ENCODE measurements at places on chromosomes 1 and 21.
A peak's percentile ranks its signal among the peaks of the same experiment; 100 is the strongest.

DNA sequence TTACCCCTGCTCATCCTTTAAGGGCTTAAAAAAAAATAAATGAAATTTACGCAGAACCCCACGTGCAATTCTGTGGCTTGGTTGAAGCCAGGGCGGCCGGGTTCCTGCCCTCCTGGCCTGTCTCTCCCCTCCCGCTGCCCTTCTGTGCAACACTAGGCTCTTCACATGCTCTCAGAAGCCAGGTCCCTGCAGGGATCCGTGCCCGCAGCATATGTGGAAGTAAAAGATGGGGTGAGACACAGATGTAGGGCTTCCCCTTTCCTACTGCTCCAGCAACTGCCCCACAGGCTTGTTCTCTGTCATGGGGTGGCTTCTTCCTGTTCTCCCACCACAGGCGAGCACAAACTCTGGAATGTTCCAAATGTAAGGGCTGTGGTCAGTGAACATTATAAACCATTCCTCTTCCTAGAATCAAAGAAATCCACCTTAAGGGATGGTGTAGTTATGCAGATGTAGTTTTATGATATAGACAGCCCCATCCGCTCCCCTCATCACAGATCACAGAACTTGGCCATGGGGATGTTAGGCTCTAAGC lies 535.4 kb downstream of the KIF26B start:
- no peak for DNase-seq

GRCh38 chr1:110638058-110638457 lies 31.9 kb upstream of the KCNA2 start:
- no peak for DNase-seq

DNA sequence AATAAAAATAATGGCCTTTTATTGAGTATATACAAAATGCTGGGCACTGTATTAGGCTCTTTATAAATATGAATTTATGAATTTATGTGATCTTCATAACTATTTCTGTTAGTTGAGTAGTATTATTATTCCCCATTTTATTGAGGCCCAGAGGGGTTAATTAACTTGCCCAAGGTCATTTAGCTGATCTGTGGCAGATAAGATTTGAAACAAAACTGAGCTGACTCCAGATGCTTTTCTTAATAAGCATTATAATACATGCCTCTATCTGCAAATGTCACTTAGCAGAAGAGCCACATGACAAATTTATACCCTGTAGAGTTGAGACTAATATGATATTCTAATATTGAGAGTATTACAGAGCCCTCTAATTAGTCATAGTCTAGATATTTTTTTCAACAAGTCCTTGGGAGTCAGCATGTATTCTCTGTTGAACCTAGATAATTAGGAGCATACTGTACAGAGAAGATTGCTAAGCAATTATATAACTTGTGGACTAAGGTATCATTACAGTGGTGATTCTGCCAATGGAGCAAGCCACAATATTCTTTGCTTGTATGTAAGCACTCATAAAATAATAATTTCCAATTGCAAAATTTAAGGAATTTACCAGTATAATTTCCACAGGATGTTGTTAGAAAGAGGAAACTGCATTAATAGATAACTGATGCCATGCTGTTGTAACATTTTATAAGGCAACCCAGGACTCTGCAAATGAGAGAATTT lies 112.0 kb downstream of the LRRC40 start:
- no peak for DNase-seq

DNA sequence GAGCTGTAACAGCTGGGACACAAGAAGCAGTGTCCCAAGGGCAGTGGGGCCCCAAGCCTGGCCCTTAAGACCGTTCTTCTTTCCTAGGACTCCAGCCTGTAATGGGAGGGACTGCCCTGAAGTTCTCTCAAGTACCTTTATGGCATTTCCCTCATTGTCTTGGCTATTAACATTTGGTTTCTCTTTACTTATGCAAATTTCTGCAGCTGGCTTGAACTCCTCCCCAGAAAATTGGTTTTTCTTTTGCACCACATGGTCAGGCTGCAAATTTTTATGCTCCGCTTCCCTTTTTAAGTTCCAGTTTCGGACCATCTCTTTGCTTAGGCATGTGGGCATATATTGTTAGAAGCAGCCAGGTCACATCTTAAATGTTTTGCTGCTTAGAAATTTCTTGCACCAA lies 3.1 kb upstream of the MROH9 start:
- DNase-seq = no peak

- no peak for DNase-seq
Observed at GRCh38 chr21:37815893-37816292, 100.4 kb downstream of the KCNJ6 start.

DNA sequence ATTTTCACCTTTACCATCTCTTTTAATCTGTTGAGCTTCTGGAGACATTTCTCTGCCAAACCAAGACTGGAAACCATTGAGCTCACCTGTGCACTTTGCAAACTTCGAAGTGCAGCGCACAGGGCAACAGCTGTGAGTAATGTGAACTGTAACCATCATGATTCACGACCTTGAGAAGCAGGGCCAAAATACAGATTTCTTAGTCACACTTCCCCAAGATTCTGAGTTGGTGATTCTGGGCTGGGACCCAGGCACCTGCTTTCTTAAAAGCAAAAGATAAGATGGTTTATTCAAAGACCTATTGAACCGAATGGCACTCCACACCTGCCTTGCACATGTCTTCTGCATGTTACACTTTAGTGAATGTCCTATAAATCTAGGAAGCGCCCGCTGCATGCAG lies 10.2 kb downstream of the AGTRAP start:
- DNase-seq = no peak

- peak; percentile 60 for DNase-seq
Observed at GRCh38 chr1:226657895-226658545, 81.1 kb downstream of the ITPKB start.

All from NCI-H510A treated with DMSO at 0.1 percent for 48 hours (cell line).